ENCODE measurements at places on chromosomes 2 and 18.

- DNase-seq: no peak
Measured at GRCh38 chr2:8799004-8799403, 38.4 kb downstream of the KIDINS220 start.

- no peak for DNase-seq
Measured at GRCh38 chr2:212863185-212863588, 288.2 kb downstream of the IKZF2 start.

DNA sequence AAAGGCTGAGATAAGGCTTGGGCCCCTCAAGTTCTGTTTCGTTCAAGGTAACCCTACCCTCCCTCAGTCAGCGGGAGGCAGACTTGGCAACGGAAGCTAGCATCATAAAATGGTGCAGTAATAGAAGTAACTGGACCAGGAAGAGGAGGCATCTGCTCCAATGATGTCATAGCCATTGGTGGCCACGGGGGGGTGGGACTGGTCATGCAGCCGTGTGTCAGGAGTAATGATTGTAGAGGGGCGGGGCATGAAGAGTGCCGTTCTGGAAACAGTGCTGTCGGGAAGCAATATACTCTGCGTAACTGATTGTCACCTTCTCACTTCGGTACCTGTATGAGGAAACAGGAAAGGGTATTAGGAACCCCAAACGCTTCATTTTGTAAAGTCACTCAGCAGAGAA, 6.9 kb upstream of the POLR2D start:
- no peak for DNase-seq

GRCh38 chr2:217775920-217776503, 226.8 kb downstream of the TNS1 start:
- no peak for DNase-seq

DNA sequence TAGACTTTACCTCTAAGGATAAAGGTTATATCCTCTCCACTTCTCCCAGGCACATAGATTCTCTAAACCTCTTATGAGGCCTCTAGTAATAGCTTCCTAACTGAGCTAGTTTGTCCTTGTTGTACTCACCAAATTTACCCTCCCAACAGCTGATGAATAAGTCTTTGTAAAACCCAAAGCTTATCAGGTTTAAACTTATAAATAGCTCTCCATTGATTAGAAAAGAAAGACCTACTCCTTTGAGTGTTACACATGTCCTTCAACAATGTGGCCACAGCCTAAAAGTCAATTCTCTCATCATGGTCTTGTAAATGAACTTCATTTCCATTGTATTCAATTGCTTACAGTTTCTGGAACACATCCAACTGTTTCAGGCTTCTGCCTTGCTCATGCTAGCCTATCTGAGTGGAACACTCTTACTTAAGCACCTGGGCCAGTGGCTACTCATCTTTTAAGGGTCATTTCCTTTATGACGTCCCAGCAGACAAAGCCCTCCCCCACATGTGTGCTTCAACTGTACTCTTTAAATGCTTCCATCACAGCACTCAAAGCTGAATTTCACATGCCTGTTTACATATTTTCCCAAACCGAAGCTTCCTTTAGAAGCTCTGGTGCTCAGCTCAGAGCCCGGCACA, 131.6 kb downstream of the CDH2 start:
- no peak for DNase-seq

GRCh38 chr2:204692790-204693189, 147.5 kb downstream of the PARD3B start:
- no peak for DNase-seq

DNA sequence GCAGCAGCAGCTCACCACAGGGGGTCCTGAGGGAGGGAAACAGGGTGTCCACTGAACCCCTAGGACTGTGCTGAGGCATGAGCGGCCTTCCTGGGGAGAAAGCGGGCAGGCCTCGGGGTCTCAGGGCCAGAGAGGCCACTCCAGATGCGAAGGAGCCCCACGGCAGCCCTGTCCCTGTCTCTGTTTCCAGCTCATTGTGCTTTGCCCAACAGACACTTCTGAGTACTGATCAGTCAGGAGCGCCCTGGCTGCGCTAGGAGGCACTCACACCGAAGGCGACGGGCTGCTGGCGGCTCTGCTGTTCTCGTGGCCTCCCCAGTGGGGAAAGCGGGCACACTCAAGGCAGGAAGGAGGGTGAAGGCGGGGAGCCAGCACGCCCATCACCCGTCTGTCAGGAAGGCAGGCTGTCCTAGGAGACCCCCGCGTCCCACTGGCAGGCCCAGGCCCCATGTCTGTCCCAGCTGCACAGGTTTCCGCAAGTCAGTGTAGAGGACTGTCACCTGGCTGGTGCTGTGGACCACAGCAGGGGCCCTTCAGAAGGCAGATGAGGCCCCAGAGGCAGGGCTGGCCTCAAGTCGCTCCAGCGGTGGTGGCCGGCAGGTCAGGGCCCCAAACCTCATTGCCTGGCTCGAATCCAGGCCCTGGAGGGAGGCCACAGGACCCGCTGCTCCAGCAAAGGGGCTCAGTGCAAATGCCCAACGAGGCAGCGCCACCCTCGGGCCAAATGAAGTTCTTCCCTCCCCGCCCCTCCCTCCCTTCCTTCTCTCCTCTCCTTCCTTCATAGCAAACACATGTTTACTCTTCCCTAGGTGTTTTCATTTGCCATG, 6.8 kb downstream of the ESPNL start:
- no peak for DNase-seq

DNA sequence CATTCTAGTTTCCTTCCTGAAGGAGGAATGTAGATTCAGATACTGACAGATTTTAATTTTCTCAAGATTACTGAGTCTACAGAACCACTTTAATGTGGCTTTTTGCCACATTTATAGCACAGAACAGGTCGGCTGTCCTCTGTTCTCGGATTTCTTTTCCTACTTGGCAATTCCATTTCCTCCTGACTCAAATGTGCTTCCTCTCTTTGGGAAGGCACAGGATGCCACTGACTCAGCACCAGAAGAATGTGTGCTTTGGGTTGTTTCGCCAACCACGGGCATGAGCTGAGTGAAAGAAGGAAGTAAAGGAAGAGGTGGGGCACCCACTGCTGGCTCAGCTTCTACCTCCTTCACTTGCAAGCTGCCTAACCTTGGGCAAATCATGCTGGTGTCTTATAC, 970.6 kb upstream of the ACVR2A start:
- DNase-seq: no peak
